ENCODE measurements at places on chromosomes 1 and 21.

GRCh38 chr1:203906932-203907331 lies 45.5 kb downstream of the SNRPE start:
- DNase-seq = peak; percentile 67

DNA sequence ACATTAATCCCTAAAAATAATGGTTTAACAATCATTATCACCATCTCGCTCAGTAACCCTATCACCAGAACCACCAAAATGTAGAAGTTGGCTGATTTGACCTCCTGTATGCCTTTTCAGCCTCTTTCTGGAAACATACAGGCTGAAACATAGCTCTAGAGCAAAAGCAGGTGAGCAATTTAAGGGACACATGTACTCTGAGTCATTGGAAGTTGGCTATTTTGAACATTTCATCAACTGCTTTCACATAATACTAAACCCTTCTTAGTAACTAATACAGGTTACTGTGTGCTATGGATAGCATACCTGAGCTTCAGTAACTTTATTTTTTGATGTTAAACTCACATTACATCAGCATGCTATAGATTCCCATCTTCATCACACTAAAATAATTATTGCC lies 19.8 kb upstream of the DDAH1 start:
- DNase-seq = no peak

DNA sequence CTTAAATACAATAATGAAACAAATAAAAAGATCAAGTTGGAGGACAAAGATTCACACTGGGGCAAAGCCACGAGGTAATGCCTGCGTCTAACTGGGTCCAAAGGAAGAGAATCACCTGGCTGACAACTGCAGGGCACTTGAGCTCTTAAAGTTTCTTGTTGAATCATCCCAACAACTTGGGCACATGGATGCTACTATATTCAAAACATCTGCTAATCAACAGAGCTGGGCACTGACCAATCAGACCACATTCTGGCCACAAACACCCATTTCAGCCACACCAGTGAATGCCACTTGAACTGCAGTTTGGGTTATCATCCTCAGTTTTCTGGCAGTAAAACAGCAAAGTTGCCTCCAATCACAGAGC lies 51.0 kb downstream of the ABCA4 start:
- DNase-seq = no peak

DNA sequence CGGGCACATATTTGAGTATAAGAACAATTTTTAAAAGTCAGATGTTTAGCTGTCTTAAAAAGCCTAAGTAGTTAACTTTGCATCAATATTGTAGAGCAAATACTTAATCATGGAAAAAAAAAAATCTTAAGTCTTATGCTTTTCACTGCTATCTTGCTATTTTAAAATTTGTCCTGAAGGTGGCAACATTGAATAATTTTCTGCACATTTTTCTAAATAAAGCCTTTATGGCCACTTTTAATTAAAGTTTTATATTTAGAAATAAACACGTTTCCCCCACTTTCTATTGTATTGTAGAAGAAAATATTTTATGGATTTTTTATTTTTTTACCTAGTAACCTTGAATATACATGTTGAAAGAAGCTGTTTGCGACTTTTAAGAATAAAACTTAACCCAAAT lies 198.8 kb downstream of the AMY1C start:
- DNase-seq = no peak

DNA sequence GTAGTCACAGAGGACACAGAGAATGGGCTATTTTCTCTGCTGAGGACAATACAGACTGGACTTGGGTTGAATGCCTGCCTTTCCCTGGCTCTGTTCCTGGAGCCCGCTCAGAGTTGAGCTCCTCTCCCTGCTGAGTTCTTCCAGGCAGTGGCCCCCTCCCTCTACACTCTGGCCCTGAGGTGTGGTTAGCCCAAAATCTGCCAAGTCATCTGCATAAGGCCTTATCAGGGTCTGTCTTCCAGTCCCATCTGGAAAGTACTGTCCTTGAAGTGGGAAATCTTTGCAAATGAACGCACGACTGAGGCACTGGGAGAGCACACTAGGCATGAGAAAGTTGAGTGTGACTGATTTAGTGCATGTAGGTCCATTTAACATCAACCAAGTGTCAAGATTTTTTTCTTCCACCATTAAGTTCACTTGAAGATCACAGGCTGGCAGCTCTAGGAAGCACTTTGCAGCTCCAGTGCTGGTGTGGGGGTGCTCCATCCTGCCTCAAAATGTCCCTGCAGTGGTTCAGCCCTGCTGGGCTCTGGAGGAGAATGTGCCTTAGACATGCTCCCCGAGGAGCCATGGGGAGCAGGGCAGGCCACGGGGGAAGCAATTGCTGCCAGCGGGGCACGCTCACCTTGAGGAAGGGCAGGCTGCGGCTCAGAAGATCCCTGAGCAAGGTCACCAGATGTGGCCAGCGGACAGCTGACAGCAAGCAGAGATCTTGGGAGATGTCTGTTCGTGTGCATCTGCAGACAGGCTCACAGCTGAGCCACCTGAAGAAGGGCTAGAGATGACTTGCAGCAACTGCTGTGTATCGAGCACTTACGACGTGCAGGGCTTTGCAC lies 41.5 kb downstream of the IER5 start:
- DNase-seq = no peak

GRCh38 chr1:94063379-94063778 lies 57.6 kb downstream of the ABCA4 start:
- DNase-seq = no peak

- peak; percentile 51 for DNase-seq
Observed at GRCh38 chr1:173478094-173478674, 1.0 kb downstream of the PRDX6 start.

GRCh38 chr1:197195100-197195499 lies 48.6 kb upstream of the ASPM start:
- no peak for DNase-seq

- DNase-seq = no peak
Observed at GRCh38 chr21:26846036-26846931, 1.1 kb upstream of the ADAMTS1 start.

Data from AG09319 (cell line).